ENCODE measurements at places on chromosomes 1 and 21.

GRCh38 chr1:160826546-160826945, 30.6 kb downstream of the LY9 start:
- DNase-seq = no peak

DNA sequence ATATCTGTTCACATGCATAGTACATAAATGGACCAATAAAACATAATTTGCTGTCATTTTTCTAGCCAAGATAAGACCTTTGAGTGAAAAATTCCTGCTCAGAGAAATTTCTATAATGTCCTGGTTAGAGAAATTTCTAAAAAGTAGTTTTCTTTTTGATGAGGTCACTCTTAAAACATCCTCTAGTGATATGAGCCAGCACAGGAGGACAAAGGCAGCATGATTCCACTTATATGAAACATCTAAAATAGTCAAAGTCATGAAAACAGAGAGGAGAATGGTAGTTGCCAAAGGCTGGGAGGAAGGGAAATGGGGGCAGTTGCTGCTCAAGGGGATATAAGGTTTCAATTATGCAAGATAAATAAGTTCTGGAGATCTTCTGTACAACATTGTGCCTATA, 239.4 kb downstream of the BACH1 start:
- DNase-seq = no peak

DNA sequence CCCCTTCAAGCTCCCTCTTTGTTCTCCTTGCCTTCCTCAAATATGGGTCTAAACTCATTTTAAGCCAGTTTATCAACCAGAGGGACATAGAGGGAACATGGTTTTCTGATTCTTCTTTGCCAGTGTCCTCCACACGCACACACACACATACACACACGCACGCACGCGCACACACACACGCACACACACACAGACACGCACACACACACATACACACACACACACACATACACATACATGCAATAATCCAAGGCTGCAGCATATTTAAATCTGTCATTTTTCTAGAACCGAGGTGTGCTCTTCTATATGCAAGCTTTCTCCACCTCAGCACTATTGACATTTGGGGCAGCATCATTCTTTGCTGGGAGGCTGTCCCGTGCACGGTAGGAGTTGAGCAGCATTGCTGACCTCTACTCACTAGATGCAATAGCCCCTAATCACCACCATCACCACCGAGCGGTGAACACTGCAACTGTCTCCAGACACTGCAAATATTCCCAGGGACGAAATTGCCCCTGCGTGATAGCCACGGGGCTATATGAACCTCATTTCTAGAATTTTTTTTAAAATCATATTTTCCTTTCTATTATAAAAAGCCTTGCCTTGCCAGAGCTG, 8.0 kb downstream of the TNFRSF9 start:
- no peak for DNase-seq

DNA sequence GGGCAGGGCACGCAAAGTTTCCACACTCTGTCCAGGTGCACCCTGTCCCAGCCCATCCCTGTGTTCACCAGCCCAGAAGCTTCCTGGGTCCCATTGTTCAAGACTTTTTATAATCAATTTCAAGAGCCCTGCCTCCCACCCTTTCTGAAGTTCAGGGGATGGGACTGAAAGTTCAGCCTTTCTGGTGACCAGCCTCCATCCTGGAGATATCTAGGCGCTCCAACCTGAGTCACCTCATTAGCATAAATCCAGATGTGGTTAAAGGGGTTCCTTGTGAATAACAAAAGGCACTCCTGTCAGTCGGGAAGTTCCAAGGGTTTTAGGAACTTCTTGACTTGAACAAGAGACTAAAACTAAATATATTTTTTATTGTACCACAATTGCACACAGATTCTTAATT, 48.4 kb upstream of the RAP1A start:
- no peak for DNase-seq

- no peak for DNase-seq
Observed at GRCh38 chr1:31866450-31867032, 50.7 kb upstream of the SPOCD1 start.

DNA sequence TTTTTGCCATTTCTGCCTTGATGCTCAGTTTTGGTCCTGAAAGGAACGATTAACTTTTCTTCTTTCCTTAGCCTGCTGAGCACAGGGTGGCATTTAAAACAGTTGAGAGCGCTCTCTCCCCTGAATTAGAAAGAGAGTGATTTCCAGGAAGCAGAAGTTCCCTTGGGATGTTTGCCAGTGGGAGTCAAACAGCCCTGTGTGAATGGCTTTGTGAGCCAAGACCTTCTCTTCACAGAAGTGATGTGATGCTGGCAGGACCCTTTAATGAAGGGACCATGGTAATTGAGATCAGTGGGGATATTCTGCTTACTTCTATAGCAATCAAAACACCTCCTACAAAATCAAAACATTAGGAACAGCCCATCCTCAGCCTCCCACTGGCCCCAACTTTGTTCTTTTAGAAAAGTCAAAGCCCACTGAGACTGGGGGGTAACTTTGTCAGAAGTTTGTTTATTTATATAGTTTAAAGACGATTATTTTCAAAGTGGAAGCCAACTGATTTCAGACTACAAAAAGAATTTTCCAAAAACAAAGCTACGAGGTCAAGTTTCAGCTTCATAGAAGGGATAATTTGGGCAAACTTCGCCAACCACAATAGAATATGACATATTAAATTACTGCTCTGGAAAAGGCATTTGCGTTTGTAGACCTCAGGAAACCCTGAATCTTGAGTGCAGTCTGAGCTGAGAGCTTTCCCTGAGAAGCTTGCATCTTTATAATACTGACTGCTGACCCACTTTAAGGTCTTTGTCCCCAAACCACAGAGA, 122.7 kb downstream of the GABPA start:
- DNase-seq = no peak

DNA sequence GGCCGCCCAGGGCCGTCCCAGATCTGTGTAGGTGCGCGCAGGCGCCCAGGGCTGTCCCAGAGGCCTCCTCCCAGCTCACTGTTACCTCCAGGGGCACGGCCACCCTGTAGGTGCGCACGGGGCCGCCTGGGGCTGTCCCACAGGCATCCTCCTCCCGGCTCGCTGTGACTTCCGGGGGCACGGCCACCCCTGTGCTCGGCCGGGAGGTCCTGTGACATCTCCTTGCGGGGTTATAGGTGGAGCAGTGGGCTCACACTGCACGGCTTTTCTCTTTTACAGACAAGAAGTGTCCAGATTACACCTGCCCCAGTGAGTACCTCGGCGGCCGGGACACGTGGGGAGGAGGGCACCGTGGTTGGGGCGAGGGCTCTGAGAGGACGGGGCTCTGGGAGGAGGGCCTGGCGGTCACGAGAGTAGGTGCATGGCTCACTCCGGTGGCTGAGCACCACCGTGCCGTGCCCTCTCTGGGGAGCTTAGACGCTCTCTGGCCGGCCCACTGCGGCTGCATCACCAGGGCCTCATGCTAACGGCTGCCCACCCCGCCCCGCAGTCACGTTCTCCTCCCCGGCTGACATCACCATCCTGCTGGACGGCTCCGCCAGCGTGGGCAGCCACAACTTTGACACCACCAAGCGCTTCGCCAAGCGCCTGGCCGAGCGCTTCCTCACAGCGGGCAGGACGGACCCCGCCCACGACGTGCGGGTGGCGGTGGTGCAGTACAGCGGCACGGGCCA, 21.4 kb downstream of the COL6A1 start:
- no peak for DNase-seq

DNA sequence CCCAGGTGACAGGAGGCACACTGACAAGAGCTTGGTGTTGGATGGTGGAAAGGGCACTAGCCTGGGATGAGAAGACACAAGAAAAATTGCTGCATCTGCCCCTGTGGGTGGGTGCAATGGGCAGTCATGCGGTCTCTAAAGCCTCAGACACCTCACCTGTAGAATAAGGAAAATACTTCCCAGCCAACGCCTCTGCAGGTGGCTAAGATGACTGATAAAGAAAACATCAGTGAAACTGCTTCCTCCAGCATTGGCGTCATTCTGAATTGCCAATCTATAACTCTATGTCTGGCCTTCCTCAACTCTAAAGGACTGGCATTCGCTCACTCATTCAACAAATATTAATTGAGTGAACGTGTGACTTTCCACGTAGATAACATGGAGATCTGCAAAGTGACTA, 100.4 kb upstream of the F3 start:
- no peak for DNase-seq

DNA sequence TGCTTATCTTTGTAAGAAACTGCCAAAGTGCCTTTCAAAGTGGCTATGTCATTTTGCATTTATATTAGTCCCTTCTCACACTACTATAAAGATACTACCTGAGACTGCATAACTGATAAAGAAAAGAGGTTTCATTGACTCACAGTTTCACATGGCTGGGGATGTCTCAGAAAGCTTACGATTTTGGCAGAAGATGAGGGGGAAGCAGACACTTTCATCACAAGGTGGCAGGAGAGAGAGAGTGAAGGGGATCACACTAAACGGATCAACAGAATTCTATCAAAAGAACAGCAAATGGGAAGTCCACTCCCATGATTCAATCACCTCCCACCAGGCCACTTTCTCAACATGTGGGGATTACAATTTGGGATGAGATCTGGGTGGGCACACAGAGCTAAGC, 1352.0 kb upstream of the B3GALT2 start:
- DNase-seq = no peak

GRCh38 chr21:29940991-29941390, 1.2 kb upstream of the GRIK1 start:
- DNase-seq = no peak

DNA sequence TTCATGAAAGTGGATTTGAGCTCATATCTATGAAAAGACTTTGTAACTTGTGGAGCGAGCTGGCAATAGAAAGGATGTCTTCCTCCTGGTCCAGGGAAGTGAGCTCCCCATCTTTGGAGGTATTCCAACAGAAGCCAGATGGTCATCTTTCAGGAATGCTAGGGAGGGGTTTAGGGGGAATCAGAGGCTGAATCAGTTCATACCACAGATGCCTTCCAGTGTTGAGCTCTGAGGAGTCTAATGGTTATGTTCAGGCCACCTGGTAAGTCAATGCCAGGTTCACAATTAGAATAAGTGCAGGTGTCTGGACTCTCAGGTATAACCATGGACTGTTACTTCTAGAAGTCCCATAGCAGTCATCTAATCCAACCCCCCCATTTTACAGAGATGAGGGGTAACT, 119.1 kb downstream of the ACTL8 start:
- no peak for DNase-seq

GRCh38 chr1:156852418-156852874, 6.5 kb downstream of the INSRR start:
- no peak for DNase-seq

GRCh38 chr1:247338723-247339275, 7.1 kb upstream of the ZNF496 start:
- DNase-seq = no peak

- no peak for DNase-seq
Observed at GRCh38 chr1:173354937-173355280, 122.2 kb upstream of the PRDX6 start.

DNA sequence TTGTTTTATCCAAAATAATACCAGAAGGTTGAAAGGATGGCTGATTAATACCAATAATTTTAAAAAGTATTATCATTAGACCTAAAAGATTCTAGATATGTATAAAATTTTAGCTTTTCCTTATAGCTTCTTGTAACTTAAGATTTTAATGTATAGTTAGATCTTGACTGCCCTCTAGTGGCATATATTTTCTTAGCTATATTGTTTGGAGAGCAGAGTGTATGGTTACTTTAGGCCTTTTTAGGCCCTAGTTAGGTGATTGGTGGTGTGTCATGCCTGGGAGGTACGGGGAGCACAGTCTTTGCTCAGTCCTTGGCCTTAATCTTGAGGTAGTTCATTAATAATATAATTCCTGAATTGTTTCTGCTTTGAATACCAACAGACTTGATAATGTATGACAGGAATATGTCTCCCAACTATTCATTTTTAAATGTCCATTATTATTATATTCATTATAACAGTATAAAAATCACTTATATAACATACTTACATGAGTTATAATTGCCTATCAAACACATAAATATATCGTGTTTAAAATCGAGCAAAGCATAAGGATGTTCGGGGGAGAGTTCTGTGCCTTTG, 328.4 kb downstream of the ZP4 start:
- DNase-seq = peak; percentile 61

DNA sequence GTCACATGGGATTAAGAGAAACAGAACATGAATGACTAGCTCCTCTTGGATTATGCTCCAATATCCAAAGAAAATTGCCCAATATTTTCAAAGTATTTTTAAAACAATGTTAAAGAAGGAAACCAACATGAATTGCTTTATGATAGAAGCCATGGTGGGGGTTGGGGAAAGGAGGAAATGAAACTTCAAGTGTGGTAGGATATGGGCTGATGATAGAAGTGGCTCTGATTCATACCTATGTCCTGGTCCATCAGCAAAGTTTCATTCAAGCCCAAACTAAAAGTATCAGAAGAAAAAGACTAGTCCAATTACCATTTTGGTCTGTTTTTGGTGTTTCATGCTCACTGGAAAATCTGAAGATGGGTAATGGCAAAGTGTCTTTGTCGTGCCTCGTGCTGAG, 104.2 kb upstream of the PROX1 start:
- DNase-seq = no peak

GRCh38 chr1:40539338-40539737, 7.9 kb downstream of the ZNF684 start:
- DNase-seq = no peak
